ENCODE measurements at places on chromosomes 11 and 22. TPM values are rescaled to one million over a fixed set of nuclear protein-coding genes. Genes with fewer than 3 reads are reported as not detected.

DNA sequence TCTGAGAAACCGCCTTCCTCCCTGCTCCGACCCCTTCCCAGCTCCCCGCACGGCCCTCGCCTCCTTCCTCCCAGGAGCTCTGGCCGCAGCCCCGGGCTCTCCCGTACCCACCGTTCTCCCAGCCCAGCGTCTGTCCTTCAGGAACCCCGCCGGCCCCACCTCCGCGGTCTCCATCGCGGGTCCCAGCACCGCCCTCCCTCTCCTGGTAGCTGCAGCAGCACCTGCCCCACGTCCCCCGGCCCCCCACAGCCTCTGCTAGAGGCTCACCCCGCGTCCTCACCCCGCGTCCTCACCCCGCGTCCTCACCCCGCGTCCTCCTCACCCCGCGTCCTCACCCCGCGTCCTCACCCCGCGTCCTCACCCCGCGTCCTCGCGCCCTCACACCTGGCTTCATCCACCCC lies 85.9 kb downstream of the WNT7B start:
- no peak for DNase-seq

DNA sequence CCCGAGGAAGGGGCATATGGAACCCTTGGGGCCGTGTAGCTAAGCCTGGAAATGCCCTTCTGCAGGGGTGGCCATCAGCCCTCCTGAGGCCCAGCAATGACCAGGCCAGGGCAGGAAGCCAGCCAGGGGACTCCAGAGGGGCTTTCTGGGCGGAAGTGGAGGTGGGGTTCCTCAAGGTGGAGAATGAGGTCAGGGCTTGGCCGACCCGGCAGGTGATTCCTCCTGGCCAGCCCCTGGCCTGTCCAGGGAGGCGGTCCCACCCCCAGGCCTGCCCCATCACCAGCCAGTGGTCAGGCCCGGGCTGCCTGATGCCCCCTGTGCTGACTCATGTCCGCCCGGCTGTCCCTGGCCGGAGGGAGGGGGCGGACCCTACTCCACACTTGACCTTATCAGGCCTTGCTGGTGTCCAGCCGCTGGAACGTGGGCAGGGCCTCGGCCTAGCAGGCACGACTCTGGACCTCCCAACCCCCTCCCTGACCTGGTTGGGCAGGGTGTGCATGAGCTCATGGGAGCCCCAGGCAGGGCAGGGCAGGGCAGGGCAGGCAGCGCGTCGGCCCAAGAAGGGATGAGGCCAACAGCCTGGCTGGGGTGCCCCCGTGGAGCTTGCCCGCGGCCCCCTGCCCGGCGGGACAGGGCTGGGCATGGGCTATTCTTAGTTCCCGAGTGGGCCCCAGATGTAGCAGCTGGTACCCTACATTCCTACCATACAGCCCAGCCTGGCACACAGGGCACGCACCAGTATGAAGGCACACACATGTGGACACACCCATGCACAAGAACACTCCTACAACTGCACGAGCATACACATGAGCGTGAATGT lies 35.9 kb downstream of the RPL3 start:
- DNase-seq = peak; percentile 53

- DNase-seq = no peak
Measured at GRCh38 chr11:77710358-77710757, 72.8 kb upstream of the CLNS1A start.

DNA sequence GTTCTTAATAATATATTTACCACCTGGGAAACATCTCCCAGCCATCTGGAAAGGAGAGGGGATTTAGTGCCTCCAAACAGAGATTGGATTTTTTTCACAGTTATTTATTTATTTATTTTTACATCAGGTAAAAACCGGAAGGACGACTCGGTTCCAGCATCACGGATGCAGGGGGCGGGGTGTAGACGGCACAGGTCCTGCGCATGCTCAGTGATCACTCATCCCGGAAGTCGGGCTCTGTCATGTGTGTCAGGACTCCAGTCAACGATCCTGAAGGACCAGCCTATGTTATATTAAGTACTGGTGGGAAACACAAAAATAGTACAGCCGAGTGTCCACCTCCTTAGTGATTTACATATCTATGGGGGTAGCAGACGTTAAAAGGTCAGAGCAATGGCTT lies 467.6 kb downstream of the NTM start:
- DNase-seq = no peak

DNA sequence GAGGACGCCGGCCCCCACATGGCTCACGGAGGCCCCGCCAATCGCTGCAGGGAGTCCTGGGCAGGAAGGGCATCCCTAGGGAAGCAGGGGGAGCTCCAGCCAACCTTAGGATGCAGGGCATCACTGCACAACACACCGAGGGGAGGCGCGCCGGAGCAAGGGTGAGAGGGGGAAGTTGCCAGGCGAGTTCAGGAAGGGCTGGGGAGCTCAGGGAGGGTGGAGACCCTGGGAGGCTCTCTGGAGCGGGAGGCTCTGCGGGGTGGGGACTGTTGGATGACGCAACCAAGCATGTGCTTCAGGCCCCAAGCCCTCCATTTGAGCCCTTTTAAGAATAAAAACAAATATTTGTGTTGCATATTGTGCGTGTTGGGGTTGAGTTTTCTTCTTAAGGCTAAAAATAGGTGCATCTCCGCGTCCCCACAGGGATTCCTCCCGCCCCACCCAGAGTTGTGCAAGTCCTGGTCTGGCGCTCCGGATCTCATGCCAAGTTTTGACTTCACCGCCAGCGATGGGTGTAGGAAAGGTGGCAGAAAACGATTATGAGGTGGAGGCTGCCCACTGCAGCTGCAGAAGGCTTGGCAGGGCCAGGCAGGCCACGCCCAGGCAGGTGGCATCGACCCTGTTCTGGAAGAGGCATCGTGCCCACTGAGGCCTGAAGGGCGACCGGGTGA lies 65.2 kb downstream of the WNT7B start:
- no peak for DNase-seq

DNA sequence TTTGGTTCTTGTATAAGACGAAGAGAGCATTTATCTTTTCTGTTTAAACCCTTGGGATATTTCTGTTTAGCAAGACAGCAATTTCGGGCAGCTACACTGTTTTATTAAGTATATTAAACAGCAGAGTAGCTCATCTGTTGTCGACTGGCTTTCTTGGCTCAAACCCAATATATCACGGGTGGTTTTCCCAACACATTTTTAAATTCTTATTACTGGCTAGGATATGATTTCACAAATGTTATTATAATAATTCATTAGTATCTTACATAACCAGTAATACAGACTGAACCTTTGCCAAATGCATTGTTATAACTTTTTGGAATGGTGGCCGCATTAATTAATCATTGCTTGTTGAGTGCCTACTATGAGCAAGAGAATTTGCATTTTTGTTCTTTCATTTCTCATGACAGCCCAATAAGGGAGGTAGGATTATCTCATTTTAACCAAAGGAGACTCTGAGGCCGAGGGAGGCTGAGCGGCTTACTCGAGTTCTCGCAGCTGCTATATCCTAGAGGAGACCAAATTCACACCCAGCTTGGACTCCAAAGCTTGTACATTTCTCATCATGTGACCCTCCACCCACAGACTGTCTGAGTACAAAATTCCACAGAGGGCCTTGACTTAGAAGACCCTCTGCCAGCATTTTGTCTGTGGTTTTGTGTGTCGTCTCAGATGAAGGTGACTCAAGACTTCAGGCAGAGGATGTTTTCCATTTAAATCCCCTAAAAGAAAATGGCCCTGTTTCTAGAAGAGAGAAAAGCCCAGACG lies 304.9 kb downstream of the NTM start:
- DNase-seq = peak; percentile 54

GRCh38 chr11:27718346-27718862 lies 18.1 kb upstream of the BDNF start:
- peak; percentile 39 for DNase-seq

GRCh38 chr11:20111871-20112270 lies 48.4 kb downstream of the DBX1 start:
- no peak for DNase-seq

GRCh38 chr11:28343304-28344233 lies 235.4 kb downstream of the METTL15 start:
- DNase-seq = peak; percentile 45

DNA sequence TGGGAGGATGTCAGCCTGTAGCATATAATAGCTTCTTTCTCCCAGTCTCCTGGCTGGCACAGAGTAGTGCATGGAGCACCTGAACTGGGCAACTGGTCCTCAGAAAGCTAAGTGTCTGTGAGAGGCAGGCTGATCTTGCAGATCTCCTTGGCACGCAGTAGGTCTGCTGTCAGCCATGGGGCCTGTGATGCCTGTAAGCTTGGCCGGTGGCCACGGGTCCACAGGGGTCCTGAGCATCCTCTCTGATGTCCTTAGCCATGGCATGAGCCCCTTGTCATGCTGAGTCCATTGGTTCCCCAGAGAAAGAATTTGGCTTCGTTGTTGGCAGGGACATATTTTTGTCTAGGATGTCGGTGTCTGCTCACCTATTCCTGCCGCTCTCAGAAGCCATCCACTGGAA lies 25.0 kb downstream of the AMPD3 start:
- no peak for DNase-seq

GRCh38 chr11:103696123-103696522 lies 340.3 kb upstream of the DDI1 start:
- DNase-seq = no peak

- no peak for DNase-seq
Measured at GRCh38 chr11:88363004-88363403, 25.5 kb upstream of the CTSC start.

DNA sequence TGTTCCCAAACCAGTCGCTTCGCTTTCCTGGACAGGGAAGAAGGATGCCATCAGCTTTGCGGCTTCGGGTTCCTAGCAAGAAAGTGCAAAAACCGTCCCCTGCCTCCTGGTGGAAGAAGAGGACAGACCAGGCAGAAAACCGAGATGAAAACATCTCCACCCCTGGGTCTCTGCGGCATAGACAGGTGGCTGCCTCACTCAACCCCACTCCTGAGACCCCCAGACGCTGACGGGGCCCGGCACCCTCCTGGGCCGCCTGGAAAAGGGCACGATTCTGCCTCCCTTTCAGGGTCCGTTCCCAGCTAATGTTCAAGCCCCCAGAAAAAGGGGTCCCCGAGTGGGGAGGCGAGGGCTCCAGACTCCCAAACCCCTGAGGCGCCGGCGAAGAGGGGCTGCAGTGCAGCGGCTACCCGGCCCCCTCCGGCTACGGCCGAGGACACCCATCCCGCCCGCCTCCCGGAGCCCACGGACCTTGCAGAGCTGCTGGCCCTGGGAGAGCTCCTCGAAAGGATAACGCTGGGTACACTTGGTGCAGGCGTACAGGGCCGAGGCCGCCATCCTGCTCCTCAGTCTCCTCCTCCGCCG lies 569 bp downstream of the FAM76B start:
- DNase-seq = peak; percentile 21

DNA sequence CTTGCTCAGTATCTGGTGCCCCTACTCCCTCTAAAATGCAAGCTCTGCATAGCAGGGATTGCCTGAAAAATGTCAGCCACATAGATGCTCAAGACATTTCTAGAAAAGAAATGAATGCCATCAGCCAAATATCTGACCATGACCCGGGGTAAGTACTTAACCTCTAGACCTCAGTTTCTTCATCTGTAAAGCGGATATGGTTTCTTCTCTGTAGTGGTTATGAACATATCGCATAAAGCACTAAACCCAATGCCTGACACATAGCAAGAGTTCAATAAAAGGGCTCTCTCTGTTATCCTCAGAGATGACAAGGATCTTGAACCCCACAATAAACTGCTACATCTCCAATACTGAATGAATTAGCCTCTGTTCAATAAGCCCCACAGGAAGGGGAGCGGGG lies 122.6 kb downstream of the ABTB2 start:
- DNase-seq = no peak

GRCh38 chr11:74388678-74389327 lies 9.4 kb downstream of the PGM2L1 start:
- peak; percentile 54 for DNase-seq

MFRP gene
- not detected for polyA plus RNA-seq

SCUBE1 gene
- 0.42 TPM for polyA plus RNA-seq

ABTB2 gene
- 5.9 TPM for polyA plus RNA-seq
